ENCODE measurements at places on chromosomes 1 and 21.

DNA sequence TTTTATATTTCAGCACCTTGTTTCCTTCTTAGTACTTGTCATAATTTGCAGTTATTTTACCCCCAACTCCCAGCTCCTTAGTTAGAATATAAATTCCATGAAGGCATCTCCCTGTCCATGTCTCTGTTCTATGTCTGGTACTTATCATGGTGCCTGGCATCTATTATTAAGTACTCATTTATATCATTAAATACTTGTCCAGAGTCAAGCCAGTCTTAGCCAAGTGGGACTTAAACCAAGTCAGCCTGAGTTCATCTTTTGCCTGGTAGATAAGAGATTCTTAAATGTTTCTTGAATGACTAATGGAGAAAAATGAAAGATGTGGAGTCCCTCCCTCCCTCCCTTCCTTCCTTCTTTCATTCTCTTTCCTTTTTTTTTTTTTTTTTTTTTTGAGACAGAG lies 9.4 kb downstream of the SLC25A44 start:
- DNase-seq, result no peak

DNA sequence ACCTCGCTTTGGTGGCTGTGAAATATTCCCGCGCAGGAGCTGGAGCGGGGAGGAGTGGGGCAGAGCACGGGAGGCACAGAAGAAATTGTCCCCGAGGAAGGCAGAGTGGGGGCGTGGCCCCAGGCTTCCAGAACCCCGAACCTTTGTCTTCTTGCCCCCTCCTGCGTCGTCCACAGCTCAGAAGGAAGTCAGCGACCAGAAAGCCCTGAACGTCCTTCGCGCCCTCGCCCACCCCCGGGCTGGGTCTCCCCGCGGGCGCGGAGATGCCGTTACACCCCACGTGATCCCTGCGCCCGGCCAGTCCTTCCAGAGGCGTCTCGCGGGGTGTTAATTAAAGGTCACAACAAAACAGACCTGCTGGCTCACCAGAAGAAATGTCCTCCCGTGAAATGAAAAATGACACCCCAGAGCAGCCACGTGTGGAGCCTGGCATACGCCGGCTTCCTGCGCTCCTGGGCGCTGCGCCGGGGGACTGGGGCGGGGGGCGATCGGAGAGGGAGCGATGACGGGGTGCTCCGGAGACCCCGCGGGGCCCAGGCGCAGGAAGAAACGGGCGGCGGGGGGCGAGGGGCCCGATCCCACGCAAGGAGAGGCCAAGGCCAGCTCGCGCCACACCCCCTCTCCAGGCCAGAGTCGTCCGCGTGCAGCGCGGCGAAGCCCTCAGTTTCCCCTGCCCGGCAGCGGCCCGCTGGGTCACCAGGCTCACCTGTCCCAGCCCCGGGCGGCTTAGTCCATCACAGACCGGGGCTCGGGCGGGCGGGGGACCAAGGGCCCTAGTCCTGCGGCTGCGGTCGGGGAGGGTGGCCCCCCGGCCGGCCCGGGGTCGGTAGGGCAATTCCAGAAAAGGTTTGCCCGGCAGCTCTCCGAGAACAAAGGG lies 995 bp upstream of the KIF26B start:
- no peak for DNase-seq

- no peak for DNase-seq
These were observed 2.4 kb downstream of the HMGB4 start for GRCh38 chr1:33866281-33866680.

DNA sequence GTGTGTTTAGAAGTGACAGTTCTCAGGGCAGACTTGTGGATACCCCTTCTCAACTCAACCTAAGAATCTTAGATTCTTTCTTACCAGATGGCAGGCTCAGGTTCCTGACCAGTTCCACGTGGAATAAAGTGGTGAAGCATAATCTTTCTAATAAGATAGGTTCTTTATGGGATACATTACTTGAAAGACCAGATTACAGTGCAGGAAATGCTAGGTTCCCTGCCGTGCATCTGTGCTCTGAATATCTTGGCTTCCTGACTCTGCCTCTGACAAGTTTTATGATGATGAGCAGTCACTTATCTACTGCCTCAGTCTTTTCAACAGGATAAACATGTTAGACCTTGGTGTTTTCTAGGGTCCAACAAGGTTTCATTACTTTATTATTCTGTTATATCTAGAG lies 207.9 kb upstream of the CACYBP start:
- DNase-seq, result no peak

DNA sequence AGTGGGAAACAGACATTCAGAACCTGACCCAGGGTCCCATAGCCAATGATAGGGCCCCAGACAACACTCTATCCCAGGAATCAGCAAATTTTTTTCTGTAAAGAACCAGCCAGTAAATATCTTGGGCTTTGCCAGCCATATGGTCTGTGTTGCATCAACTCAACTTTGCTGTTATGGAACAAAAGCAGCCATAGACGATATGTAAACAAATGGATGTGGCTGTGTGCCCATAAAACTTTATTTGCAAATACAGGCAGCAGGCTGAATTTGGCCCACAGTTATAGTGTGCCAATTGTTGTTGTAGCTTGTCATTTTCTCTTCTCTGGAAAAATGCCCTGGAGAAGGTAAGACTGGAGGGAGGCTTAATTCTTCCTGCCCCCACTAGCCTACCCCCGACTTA lies 431.1 kb upstream of the VAMP3 start:
- no peak for DNase-seq

DNA sequence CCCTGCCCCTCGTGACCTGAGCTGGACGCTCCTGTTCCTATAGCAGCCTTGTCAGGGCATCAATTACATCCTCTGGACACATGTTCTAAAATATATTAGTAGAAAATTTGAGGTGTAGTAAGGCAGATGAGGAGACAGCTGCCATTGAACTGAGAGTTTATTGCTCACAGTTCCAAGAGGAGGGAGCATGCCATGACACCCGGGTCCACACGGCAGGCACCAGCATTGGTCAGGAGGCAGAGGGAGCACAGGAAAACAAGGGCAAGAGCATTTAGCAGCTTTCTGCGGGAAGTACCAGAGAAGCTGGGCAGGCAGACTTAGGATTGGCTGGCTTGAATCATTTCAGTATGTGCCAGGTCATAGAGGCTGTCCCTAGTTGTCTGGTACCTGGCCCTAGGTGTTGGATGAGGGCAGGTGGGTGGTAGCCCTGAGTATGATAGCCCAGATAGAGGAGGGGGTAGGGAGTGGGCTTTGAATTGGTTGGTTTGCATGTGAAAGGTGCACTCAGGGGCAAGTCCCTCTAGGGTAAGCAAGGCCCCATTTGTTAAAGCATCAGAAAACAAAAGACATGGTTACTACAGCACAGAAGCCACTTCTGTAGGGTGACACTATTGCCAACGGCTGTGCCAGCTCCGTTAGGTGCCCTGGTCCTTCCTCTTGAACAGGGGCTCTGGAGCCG lies 223.6 kb upstream of the RAB4A start:
- no peak for DNase-seq

DNA sequence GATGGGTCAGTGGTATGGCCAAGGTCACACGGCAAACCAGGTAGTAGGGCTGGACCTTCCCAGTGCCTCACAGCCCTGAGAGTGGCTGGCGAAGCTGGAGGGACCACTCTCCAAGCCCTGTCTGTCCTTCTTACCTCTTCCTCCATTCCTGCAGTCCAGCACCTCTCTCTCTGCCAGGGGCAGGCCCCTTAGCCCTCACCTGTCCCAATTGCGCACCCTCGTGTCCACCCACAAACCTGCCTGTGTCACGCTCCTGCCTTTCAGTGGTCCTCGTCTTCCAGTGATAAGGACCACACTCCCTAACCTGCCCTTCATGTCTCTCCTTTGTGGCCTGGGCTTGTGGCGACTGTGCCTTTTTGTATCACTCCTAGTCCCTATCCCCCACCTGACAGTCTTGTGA lies 3.4 kb downstream of the PODN start:
- DNase-seq, result no peak

- DNase-seq, result no peak
These were observed 1.4 kb downstream of the SH3BGRL3 start for GRCh38 chr1:26281091-26281958.

DNA sequence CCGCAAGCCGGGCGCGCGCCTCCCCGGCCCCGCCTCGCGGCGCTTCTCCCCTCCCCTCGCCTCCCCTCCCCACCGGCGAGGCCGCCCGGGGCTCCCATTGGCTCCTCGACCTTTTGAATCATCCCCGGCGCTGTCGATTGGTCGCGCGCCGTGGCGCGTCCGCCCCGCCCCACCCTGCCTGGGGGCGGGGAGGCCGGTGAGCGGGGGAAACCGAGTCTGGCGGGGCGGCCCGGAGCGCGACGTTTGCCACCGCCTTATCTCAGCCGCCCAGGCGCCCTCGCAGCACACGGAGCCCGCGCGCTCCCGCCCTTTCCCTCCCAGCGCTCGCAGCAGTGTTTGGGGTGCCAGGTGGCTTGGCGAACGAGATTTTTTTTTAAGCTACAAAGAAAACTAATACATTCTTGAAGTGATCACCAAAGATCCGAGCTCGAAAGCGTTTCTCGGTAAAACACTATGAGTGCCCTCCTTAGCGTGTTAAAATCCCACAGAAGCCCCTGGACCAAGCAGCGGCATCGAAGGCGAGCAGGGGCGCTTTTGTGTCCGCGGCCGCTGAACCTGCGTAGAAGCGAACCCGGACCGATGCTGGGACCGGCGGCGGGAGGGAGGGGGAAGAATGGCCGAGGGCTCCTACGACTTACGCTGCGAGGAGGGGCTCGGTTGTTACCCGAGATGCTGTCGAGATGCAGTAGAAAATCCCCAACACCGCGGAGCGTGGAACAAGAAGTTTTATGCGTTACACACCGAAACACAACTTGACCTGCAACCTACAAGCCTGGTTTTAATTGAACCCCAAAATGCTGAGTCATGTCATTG lies 436 bp upstream of the LBR start:
- peak; percentile 88 for DNase-seq

- DNase-seq, result no peak
These were observed 764.6 kb downstream of the NCAM2 start for GRCh38 chr21:21762855-21763254.

DNA sequence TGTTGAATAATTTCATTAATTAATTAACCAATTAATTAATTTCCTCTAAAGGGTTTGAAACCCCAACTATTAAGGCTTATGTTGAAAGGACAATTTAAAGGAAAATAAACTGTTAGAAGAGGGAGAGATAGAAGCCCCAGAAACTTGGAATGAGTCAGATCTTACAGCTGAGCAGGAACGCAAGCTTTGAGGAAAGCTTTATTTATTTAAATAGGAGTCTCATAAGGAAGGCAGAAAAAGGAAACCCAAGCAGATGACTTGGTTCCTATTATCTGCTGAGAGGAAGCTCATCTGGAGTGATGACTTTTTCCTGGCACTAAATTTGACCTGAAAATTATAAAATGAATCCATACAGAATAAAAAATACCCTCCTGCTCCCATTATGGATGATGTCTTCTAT lies 105.1 kb downstream of the ROR1 start:
- DNase-seq, result no peak

DNA sequence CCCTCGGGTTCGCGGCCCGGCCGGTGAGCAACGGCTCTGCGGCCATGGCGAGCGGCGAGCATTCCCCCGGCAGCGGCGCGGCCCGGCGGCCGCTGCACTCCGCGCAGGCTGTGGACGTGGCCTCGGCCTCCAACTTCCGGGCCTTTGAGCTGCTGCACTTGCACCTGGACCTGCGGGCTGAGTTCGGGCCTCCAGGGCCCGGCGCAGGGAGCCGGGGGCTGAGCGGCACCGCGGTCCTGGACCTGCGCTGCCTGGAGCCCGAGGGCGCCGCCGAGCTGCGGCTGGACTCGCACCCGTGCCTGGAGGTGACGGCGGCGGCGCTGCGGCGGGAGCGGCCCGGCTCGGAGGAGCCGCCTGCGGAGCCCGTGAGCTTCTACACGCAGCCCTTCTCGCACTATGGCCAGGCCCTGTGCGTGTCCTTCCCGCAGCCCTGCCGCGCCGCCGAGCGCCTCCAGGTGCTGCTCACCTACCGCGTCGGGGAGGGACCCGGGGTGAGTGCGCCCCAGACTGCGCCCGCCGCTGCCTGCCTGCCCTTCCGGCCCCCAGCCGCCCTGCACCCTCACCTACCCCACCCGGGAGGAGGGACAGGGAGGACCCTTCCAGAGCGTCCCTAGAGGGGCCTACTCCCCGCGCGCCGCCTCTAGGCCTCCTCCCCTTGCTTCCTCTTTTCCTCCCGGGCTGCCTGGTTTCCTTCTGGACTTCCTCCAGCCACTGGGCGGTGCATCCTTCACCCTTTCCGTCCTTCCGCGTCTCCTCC lies at the start of gene RNPEP:
RNPEP (plus strand) TSS at position 26 of the 757 bp plus-strand sequence; CDS start at position 45, 19 bp downstream.
- DNase-seq, result peak; percentile 48

DNA sequence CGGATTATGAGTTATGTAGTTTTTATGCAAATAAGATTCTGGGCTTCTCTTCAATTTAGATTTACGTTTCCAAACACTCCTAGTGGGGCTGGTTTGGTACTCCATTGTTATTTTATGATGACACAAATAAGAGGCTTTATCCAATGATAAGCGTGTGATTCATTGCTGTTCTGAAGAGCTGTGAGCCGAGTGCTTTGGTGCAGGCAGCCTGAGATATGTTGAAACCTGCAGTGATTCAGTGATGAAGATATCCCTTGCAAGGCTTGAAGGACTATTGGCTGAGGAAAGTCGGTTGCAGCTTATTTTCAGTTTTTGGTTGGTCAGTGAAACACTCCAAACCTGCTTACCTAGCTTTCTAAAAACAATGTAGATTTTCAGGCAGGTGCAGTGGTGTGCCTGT lies 112.2 kb downstream of the RYR2 start:
- DNase-seq, result no peak

- DNase-seq, result no peak
These were observed 35.6 kb downstream of the SOX13 start for GRCh38 chr1:204108312-204109141.

GRCh38 chr1:22665752-22666151 lies 12.7 kb downstream of the C1QB start:
- DNase-seq, result no peak

- DNase-seq, result peak; percentile 48
These were observed 19.4 kb downstream of the PLEKHO1 start for GRCh38 chr1:150168960-150169601.

DNA sequence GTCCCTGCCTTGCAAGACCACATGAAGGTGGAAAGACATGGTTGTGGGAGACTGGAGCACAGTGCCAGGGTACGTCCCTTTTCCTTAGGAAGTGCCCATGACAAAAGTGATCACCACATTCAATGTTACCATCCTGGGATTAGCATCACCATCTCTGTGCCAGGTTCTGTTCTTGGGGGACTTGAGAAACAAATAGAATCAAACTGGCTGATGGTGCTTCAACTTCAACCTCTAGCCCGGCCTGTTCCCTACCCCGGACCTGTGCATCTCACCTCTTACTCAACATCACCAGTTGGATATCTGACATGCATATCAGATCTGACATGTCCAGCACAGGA lies 153.3 kb downstream of the GRIK3 start:
- DNase-seq, result no peak
